ENCODE measurements at places on chromosomes 1 and 21.

DNA sequence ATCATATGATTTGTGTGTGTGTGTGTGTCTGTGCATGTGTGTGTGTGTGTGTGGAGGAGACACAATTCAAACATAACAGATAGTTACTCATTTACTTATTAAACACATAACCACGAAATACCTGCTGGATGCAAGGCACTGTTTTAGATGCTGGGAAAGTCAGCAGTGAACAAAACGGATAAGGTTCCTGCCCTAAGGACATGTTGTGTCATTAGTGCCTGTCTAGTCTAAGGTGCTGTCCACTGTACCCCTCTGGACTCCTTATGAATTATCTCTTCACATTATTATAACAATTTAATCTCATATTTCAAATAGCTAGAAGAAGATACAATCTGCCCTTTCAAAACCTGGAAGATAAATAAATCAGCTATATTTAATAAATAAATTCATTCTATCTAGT lies 162.4 kb downstream of the PLPPR5 start:
- DNase-seq, result no peak

- no peak for DNase-seq
Observed at GRCh38 chr1:116372191-116372590, 853 bp upstream of the ATP1A1 start.

DNA sequence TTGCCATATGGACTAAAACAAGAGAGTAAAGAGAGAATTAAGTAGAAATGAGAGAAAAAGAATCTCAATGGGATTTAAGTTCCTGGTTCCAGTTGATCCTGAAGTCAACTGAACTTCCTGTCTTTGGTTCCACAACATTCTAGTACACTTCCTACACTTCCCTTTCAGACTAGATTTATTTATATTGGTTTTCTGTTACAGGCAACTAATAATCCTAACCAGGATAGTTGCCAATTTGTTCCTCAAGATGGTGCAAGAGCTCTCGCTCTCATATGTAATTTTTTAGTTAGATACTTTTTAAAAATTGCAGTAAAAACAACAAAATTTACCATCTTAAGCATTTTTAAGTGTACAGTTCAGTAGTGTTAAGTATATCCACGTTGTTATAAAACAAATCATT lies 28.8 kb upstream of the TRIM45 start:
- DNase-seq, result no peak

- peak; percentile 45 for DNase-seq
Observed at GRCh38 chr1:42334240-42335049, 590 bp downstream of the FOXJ3 start.

- DNase-seq, result no peak
Observed at GRCh38 chr1:23044035-23044434, 24.8 kb downstream of the KDM1A start.

GRCh38 chr1:15400627-15401026 lies 9.1 kb upstream of the EFHD2 start:
- no peak for DNase-seq

GRCh38 chr1:229440851-229441537 lies 7.1 kb upstream of the ACTA1 start:
- peak; percentile 84 for DNase-seq

GRCh38 chr1:202248861-202249260 lies 55.3 kb downstream of the LGR6 start:
- no peak for DNase-seq

DNA sequence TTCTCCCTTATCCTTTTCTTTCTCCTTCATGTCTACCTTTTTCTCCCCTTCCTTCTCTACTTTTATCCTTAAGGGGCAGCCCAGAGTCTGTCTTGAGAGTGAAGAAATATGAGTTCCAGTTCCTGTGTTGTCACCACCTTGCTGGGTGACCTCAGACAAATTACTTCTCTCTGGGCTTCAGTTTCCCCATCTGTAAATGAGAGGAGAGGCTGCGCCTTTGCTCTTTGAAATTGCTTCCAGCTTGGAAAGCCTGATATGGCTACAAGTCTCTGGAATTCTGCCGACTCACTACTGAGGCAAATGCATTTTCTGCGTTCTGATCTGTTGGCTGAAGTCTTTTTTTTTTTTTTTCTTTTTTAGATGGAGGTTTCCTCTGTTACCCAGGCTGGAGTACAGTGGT lies 119.2 kb downstream of the SYF2 start:
- no peak for DNase-seq

DNA sequence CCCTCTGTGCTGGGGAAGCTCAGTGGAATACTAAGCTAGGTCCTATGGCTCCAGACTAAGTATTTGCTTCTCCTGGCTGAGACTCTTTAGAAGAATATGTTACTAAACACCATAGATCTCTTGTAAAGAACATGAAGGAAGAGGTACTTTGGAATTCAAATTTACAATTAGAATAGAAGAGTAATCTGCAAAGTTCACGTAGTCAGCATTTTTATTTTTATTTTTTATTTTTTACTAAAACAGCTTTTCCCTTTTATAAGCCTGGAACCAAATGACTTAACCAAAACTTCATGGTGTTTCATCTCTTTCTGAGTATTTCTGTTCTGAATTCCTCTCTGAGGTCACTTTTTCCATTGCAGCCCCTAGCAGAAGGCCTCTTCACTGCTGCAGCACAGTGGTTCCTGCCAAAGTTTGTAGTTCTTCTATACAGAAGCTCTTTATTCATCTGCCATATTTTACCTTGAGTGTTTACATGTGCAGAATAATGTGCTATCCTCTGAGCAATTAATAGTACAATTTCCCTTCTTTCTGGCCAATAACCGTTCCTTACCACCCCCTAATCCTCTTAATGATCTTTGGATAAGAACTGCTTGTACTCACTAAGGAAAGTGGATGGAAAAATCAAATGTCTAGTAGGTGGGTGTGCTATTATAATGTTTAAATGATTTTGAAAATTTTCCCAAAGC lies 27.2 kb downstream of the TSEN15 start:
- peak; percentile 21 for DNase-seq

- DNase-seq, result no peak
Observed at GRCh38 chr1:29410476-29410875, 174.2 kb downstream of the PTPRU start.

GRCh38 chr1:24201941-24202440 lies 14.9 kb upstream of the IFNLR1 start:
- DNase-seq, result peak; percentile 92

GRCh38 chr1:3140437-3140836 lies 71.4 kb downstream of the PRDM16 start:
- no peak for DNase-seq

DNA sequence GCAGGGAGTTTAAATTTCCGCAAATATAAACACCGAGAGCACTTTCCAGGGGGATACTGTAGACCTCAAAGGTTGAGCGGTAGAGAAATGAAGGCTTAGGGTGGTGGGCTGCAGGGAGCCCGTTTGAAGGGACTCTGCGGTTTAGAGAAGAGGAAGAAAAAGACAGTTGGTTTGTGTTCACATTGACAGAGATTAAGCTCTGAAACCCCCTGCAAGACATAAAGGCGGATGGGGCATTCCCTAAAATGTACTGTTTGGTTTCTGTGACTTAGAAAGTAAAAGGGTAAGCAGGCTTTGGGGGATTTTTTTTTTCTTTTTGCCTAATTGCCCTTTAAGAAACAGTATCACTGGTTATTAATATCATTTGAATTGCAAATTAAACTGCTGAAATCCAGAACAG lies 1.3 kb downstream of the KAZN start:
- no peak for DNase-seq

GRCh38 chr21:42025376-42026081 lies 15.4 kb upstream of the ZBTB21 start:
- DNase-seq, result peak; percentile 79

Measured in fibroblast of lung (primary cell).